ENCODE measurements at places on chromosomes 1 and 21.

DNA sequence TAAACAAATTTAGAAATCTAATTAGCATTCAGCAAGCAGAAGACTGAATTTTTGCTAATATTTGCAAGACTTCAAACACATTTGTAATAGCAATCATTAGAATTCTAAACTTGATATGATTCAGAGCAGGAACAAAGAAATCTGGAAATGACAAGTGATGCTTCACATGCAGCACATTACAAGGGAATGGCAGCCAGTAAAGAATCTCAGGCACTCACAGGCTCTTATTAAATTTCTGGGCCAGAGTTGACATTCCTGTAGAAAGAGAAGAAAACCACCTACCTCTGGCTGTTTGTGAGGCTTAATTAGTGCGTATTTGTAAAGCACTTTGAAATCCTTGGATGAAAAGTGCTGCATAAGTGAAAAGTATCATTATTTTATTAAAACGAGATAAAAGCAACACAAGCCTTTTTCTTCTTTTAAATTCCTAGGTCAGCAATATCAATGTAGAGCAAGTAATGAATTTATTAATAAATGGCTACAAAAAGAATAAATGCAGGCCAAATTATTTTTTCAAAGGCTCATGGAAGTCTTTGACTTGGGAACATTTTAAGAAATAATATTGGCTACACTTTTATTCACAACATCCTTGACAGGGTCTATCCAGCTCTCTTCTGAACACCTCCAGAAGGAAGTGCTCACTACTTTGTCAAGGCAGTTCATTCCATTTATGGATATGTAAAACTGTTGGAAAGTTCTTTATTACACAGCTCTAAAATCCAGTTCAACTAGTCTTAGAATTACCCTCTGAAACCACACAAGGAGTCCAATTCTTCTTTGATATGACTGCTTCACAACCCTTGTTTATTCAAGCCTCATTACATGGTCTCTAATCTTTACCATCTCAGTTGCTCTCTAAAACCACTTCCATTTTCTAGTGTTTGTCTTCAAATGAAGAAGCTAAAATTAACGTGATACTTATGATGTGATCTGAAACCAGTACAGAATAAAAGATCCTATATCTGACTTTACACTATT lies 32.1 kb upstream of the SCYL3 start:
- no peak for DNase-seq

GRCh38 chr1:34478515-34479076 lies 276.3 kb upstream of the GJB5 start:
- no peak for DNase-seq

DNA sequence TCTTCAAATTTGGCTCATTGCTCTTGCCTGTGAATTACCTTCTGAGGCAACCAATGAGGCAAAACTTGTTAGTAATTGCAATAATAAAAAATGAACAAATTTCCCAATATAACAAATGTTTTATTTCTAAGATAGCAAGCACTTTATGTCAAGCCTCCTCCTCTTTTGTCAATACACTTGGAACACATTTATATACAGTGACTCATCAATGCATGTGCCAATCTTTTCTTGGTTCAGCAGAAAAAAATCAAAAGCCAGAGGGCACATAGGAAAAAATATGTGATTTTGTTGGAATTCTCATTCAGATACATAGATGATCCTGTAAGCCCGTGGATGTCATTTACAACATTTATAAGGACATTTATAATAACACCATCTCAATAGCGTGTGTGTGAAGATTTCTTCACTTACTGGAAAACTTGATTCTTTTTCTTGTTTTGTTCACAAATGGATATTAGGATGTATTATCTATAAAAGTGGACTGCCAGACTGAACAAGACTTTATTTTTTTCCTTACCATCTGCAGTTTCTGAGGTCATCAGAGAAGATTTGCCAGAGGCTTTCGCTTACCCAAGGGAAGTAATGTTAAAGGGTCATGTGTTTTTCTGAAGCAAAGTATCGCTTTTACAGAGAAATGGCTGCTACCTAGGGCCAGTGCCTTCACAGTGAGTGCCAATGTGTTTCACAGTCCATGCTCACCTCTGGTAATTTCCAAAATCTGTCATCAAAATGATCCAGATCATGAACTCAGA lies 645.7 kb upstream of the PTBP2 start:
- DNase-seq, result no peak

DNA sequence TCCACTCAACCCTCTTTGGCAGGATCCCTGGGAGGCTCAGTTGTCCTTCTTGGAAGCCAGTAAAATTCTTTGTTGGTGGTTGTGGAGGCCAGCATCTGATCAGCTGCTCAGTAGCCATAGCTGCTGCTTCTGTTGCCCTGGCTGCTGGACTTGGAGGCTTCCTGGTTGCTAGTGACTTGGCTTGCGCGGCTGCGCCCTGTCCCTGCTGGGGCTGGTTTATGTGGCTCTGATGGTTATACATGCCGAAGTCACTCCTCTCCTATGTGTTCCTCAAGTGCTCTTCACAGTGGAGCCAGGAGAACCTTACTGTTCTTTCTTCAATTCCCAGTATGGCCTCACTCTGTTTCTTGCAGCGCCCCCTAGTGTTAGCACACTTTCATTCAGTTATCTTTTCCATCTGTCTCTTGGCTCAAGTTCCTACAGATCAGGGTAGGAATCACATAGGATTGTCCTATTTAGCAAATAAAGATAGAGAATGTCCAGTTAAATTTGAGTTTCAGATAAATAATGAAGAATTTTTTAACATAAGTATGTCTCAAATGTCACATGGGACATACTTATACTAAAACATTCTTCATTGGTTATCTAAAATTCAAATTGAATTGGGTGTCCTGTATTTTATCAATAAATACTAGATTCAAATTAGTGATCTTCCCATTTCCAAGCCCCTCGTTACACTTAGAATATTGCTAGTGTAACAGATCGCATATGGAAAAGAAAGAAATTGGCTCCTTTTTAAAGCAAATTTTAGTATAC lies 176.5 kb downstream of the TGFB2 start:
- no peak for DNase-seq

DNA sequence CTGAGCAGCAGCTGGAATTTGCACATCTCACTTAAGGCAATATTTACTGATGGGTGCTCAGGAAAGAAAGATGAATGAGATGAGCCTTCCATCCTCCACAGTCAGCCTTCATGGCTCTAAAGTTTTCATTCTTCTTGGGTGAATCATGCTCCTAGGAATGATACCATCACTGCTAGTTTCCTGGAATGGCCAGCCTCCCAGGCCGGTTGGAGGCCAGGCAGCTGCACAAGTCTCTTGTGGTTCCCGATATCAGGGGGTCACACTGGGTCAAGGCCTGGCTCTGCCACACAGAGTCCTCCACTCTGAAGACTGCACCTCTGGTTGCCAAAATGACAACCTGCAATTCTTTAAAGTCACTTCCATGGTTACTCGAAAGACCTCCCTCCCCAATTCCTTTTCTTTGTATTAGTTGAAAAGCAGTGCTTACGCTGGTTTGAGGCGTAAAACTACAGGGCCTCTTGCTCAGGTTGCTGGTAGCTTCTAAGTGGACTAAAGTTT lies 46.2 kb upstream of the PALMD start:
- peak; percentile 90 for DNase-seq

- DNase-seq, result no peak
These were observed 1.4 kb downstream of the RNF207 start for GRCh38 chr1:6207075-6207885.

GRCh38 chr1:171674431-171675405 lies 22.2 kb upstream of the MYOC start:
- no peak for DNase-seq

GRCh38 chr1:156033011-156033410 lies 12.3 kb upstream of the SSR2 start:
- peak; percentile 53 for DNase-seq

DNA sequence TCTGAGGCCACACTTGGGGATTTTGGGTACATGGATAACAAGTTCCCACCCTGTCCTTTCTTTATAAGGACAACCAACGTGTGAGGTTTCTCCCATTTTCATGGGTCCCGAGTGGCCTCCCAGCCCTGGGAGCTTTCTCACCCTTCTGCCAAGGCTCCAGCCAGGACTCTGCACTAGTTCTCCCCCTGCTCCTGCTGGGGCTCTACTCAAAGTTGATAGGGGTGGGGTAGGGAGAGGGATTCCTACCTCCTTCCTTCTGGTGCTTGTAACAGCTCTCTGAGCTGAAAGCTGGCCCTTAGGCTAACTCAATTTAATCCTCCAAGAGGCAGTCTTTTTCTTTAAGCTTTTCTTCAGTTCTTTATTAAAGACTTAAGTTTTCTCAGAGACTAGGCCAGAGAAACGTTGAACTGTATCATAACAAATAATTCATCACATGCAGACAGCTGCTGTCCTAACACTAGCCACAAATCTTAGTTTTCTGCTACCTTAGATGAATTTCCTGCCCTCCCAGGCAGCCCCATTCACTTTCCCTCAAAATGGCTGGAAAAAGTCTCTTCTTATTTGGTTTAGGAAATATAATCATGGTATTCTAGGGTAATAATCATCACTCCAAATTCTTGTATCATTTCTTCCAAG lies 22.4 kb upstream of the DR1 start:
- no peak for DNase-seq

GRCh38 chr1:225876900-225877510 lies 5.2 kb downstream of the TMEM63A start:
- DNase-seq, result no peak

DNA sequence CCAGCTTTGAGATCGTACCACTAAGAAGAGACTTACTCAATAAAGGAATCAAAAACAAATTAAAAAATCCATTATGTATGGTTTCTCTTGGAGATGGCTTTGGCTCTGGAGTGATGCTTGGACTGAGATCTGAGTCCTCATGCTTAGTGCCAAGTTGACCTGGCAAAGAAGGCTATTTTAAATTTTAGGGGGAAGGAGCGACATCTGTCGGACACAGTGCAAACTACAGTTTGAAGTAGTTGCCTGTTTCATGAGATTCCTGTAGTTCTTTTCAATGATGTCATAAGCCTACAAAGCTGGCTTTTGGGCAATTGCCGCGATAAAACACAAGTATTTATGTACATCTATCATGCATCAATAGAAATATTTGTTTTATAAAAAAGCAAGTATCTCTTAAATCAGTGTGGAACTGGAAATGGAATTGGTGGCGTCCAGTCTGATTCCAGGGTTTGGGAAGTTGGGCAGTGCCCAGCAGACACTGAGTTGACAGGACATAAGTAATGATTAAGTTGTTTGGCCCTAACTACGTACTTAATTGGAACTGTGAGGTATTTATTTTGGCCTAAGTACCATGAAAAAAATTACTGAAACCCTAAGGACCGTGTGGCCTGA lies 50.0 kb downstream of the TBCE start:
- peak; percentile 61 for DNase-seq

GRCh38 chr1:166167572-166167925 lies 748 bp upstream of the FAM78B start:
- no peak for DNase-seq

GRCh38 chr1:111762332-111762731 lies 6.6 kb downstream of the DDX20 start:
- no peak for DNase-seq

DNA sequence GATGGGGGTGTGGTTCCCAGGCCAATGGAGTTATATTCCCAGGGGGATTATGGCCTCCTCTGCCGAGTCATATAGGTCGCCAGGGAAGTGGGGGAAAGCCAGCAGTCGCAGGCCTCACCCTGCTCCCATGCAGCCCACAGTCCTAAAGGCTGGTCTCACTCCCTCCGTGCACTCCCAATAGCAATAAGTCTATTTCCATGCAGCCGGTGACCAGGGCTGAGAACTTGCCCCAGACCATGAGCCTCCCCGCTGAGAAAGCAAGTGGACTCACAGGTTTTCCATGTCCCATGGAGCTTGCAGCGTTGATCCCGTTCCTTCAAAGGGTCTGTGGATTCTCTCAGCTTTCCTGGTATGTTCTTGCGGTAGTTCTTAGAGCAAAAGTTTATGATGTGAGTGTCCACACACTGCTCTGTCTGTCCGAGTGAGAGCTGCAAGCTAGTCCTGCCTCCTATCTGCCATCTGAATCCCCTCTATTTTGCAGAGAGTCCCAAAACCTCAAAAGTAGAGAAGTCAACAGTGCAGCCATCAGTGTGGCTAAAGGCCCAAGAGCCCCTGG lies 81.7 kb upstream of the TMPRSS2 start:
- DNase-seq, result no peak

DNA sequence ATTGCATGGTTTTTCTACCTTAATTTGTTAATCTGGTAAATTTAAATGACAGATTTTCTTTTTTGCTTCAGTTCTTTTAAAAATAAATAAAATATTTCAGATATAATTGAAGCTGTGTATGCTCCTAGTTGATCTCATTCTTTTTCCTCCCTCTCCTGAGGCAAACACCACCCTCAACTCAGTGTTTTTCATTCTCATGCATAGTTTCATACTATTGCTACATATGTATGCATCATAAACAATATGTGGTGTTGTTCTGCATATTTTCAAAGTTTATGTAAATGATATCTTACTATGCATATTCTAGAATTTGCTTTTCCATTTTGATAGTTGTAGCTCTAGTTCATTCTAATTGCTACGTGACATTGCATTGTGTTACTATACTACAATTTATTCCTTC lies 257.2 kb upstream of the POU3F1 start:
- no peak for DNase-seq
